NCI-H1436 (cell line): ENCODE measurements at places on chromosomes 6 and 20.

DNA sequence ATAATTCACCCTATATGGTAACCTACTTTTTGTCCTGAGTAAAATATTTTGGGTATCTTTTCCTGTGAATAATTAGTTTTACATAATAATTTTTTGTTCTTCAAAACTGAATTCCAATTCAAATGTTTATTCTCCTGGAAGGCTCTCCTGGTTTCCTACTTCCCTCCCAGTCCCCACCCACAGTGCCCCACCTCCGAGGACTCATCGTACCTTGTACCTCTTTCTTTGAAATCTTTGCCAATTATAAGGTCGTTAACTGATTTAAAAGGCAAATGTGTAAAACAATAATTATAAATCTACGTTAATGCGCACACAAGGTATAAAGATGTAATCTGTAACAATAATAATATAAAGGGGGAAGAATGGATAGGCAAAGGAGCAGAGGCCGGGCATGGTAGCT, 40.5 kb upstream of the VEGFA start:
- DNase-seq = no peak

GRCh38 chr6:127352524-127352923, 9.1 kb upstream of the ECHDC1 start:
- DNase-seq = no peak

GRCh38 chr6:47129129-47129528, 87.0 kb upstream of the ADGRF1 start:
- DNase-seq = no peak

- no peak for DNase-seq
Measured at GRCh38 chr6:83854766-83855165, 1.6 kb downstream of the RIPPLY2 start.

GRCh38 chr6:164124986-164125385, 710.5 kb downstream of the QKI start:
- DNase-seq = no peak

- no peak for DNase-seq
Measured at GRCh38 chr20:49684335-49684997, 29.2 kb downstream of the B4GALT5 start.

GRCh38 chr20:10660661-10661060, 13.1 kb downstream of the JAG1 start:
- DNase-seq = no peak

DNA sequence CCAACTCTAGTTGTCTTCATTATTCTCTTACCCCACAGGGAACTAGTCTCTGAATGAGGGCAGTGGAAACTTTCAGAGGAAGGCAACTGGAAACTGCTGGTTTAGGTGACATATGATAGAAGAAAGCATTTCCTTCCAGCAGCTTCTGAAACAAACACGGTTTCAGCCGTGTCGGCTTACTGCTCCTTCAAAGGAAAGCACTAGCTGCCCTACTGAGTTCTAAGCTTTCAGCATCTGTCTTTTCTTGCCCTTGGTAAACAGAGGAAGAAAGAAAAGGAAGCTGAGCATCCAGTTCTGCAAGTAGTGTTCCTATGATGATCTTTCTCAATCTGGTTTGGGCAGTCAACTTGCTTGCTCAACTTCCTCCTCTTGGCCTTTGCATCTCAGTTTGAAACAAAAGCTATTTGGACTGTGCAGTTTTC, 117.5 kb upstream of the CEP85L start:
- DNase-seq = no peak

GRCh38 chr20:60765821-60766403, 486.1 kb upstream of the CDH4 start:
- DNase-seq = no peak

GRCh38 chr6:85424981-85425380, 24.9 kb upstream of the NT5E start:
- no peak for DNase-seq

DNA sequence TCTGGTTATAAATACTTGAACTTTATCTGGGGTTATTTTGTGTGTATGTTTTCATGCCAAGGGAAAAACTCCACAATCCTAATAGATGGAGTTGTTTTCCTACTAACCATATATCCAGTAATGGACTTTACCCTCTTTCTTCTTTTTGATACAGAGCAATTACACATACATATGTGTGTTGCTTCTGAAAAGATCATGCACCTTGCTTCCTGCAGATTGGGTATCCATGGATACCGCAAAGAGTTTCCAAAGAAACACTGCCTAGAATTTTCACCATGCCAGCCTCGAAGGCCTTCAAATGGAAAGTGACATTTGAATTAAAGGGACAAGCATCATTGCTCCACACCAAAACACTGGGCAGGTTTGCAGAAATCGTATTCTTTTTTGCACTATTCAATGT, 26.8 kb downstream of the HDDC2 start:
- DNase-seq = no peak

GRCh38 chr6:32879691-32880090, 25.7 kb downstream of the PSMB9 start:
- DNase-seq = no peak

- DNase-seq = no peak
Measured at GRCh38 chr6:134464690-134465411, 146.9 kb upstream of the SGK1 start.

DNA sequence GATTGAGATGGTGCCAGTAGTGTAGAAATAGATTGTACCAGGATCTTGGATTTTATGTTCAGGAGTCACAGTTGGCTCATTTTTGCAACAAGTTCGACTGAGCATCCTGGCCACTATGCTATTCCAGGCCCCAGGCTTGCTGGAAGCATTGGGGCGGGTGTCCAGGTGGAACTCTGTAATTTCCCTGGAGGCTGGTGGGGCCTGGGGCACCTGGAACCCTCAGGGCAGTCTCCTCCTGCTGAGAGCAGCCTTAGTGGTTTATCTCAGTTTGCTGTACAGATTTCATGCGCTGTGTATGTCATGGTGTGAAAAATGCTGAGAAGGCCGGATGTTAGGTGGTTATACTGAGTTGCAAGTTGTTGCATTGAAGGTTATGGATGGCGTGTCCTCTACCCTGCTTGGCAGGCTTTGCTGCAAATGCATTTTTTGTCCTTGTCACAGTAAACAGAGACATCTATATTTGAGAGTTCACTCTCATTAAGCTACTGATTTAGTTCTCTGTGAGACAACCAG, 135.1 kb upstream of the MYLIP start:
- DNase-seq = no peak

- DNase-seq = no peak
Measured at GRCh38 chr6:149716181-149716963, 1.5 kb downstream of the LATS1 start.

DNA sequence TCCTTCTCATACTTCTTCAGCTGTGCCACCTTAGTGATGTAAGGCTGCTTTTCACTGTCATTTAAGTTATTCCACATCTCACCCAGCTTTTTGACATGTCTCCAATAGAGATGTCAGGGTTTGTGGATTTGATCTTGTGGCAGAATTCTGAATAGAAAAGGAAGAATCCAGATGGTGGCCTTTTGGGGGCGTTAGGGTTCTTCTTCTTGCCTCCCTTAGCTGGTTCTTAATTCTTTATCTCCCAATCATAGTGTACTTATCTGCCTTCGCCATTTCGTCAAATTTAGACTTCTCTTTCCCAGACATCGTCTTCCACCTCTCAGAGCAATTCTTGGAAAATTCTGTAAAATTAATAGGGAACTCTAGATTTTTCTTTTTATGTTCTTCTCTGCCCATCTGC, 422.9 kb downstream of the GJA1 start:
- no peak for DNase-seq

DNA sequence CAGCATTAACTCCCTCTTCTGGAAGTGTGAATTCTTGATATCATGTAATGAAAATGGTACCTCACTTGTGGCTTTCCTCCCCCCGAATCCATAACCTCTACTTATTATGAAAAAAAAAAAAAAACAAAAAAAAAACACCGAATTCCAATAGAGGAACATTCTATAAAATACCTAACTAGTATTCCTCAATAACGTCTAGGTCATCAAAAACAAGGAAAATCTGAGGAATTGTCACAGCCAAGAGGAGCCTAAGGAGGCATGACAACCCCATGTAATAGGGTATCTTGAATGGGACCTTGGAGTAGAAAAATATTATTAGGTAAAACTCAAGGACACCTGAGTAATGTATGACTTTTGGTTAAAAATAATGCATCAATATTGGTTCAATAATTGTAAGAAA, 38.9 kb upstream of the POLR1H start:
- no peak for DNase-seq

DNA sequence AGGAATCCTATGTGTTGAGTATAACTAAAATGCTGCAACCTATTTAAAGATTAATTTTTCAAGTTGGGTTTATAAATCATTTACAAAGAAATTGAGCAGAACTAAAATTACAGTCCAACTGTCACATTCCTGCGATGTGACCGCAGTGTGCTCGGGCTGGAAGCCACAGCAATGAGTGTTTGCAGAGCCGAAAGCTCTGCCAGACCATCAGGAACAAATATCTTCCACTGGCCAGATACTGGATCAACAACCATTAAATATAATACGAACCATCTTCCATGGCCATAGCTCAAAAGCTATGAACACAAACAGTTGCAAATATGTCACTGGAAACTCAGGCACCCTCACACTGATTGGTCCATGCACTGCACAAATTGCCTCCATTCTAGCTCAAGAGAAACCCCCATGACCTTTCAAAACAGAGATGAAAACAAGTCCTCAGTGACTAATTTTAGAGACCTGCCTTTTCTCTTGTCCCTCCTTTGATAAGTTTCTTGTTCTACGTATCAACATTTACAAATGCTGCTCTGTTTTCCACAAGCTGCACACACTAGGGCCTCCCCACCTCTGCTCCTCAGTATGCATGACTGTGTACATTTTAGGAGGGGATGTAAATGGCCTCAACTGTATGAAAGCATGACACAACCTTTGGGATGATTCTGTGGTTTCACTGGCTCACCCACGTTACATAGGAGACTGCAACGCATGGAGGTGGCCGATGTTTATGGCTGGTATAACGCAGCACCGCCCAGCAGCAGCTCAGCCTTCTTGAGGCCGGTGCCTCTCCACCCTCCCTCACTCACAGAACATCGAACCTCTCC, 171.7 kb downstream of the WDR27 start:
- no peak for DNase-seq

DNA sequence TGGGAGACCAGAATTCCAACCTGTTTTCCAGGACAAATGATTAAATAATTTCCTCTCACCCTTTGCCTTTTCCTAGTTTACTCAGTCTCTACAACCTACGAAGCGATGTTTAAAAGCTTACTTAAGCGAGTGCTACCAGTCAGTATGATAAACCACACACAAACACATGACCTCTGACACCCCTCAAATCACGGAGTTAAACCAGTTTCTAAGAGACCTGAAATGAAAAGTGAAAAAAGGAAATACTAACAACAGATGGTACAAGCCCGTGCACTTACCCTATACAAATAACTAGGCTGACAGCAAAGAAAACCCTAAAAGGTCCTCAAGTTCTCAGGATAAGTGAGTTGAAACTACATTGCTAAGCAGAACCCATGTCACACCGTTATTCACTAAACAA, 7.7 kb downstream of the TNFRSF21 start:
- no peak for DNase-seq

GRCh38 chr6:33761922-33762629, 15.4 kb upstream of the IP6K3 start:
- peak; percentile 52 for DNase-seq

GRCh38 chr6:107801173-107801886, 22.8 kb downstream of the SCML4 start:
- DNase-seq = no peak

GRCh38 chr20:49749625-49750024, 35.9 kb upstream of the B4GALT5 start:
- no peak for DNase-seq

- no peak for DNase-seq
Measured at GRCh38 chr6:43544461-43544860, 27.6 kb downstream of the POLR1C start.

- DNase-seq = no peak
Measured at GRCh38 chr6:15713325-15713724, 50.5 kb upstream of the DTNBP1 start.

DNA sequence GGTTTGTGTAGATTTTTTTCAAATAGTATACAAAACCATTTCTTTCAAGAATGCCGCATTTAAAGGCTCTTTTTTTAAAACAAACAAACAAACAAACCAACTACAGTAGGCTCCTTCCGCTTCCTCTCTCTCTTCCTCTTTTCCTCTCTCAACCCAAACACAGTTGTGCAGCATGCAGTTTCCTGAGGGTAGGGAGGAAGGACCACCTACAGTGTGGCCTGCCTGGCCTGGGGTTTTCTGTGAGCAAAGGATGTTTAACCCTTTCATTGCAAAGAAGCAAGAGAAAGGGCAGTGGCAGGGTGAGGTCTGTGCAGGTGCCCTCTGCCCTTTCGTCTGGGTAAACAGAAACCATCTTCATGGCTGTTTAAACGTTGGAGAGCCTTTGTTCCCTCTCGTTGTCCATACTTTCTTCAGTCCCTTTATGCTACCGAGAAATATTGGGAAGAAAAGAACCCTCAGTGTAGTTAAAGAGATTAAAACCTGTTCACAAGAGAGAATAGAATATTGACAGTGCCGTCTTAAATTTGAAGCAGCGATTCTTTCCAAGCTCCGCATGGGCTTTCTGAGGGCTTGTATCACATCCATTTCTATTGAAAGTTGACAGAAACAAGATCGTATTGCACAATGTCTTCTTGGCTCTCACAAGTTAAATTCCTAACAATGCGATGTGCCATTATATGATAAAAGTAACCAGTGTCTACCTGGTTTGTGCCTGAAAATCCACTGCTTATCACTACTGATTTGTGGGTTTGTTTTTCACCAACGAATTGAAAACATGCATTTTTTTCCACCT, 215.5 kb upstream of the SNX9 start:
- no peak for DNase-seq

DNA sequence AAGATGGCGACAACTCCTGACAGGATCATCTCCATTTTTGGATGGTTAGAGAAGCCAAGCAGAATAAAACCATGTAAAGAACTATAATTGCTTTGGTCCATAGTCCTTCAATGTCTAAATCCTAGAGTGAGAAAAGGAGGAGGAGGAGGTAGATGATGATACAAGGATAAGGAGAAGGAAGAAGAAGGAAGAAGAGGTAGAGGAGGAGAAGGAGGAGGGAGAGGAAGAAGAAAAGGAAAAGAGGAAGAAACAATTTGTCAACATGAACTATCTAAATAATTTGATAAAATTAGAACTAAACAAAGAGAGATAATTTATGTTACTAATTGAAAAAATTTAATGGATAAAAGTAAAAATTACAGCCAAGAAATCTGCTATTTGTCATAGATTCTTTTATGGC, at the start of gene OR2W1:
OR2W1 (minus strand) TSS at position 101 of the 400 bp plus-strand sequence; CDS start at position 101, 0 bp downstream.
- no peak for DNase-seq

- DNase-seq = no peak
Measured at GRCh38 chr6:151359486-151359885, 31.9 kb downstream of the ZBTB2 start.

- peak; percentile 9 for DNase-seq
Measured at GRCh38 chr6:50185006-50185405, 135.3 kb upstream of the DEFB112 start.

DNA sequence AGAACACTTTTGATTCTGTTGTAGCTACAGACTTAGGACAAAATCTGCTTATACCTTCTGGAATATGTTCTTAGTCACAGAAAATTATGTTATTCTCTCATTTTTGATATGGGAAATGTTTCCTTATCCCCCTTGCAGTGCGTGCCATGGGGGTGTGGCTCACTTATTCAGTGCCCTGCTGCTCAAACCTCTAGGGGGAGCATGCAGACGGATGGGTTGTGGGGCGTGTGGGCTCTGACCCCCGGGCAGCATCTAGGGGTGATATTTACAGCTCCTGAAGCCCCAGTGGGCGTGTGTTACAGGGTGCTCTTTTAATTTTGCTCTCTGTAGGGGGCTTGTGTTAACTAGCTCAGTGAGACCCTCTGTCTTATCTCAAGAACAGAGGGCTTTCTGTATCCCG, 61.3 kb upstream of the FERMT1 start:
- no peak for DNase-seq

GRCh38 chr6:6981681-6982322, 126.0 kb upstream of the RREB1 start:
- no peak for DNase-seq
